Activated CD4-positive, alpha-beta T cell treated with anti-CD3 and anti-CD28 coated beads for 48 hours (primary cell): ENCODE measurements at places on chromosomes 16 and 17.

GRCh38 chr16:73383195-73383987, 335.5 kb upstream of the ZFHX3 start:
- DNase-seq: no peak

GRCh38 chr17:49515196-49515770, 20.2 kb downstream of the NGFR start:
- DNase-seq: no peak

- no peak for DNase-seq
Measured at GRCh38 chr17:2995377-2995776, 68.0 kb downstream of the OR1D5 start.

DNA sequence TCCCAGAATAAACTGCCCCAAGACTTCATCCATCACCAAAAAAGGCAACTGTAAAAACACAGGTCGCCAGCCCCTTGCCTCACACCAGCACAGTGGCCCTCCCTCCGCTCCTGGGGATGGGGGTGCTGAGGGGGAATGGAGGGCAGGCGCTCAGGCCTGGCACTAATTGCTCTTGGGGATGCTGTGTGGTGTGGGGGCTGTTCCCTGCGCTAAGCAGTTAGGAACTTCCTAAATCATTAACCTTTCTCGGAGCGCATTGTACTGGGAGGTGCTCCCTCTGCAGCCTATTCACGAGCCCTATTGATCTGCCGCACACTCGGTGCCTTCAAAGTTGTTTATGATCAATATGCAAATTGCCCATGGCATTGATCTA, 199.9 kb downstream of the ZFHX3 start:
- DNase-seq: no peak

GRCh38 chr17:33142705-33143299, 150.3 kb downstream of the ASIC2 start:
- DNase-seq: peak; percentile 27

- DNase-seq: no peak
Measured at GRCh38 chr17:60599220-60599619, 773 bp upstream of the PPM1D start.

DNA sequence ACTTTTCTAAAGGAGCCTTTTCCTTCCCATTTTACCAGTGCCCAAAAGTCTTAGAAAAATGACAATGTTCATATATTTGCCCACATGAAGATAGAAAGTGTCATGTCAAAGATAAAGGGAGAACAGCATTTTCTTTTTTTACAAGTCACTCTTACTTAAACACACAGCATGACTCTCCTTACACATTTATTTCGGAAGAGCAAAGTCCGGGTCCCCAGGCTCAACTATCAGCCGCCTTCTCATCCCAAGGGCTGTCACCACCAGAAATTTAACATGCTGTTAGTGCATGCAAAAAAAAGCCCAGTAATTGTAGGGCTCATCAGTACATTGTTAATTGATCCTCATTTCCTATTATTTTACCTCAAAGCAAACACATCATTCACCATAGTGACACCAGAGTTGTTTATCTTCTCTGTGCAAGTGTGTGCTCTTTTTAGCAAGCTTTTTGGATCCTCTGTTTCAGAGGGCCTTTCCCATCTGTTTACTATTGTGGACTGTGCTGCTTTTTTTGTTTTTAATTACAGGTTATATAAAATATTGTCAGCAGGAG, 560.3 kb downstream of the WWOX start:
- no peak for DNase-seq

DNA sequence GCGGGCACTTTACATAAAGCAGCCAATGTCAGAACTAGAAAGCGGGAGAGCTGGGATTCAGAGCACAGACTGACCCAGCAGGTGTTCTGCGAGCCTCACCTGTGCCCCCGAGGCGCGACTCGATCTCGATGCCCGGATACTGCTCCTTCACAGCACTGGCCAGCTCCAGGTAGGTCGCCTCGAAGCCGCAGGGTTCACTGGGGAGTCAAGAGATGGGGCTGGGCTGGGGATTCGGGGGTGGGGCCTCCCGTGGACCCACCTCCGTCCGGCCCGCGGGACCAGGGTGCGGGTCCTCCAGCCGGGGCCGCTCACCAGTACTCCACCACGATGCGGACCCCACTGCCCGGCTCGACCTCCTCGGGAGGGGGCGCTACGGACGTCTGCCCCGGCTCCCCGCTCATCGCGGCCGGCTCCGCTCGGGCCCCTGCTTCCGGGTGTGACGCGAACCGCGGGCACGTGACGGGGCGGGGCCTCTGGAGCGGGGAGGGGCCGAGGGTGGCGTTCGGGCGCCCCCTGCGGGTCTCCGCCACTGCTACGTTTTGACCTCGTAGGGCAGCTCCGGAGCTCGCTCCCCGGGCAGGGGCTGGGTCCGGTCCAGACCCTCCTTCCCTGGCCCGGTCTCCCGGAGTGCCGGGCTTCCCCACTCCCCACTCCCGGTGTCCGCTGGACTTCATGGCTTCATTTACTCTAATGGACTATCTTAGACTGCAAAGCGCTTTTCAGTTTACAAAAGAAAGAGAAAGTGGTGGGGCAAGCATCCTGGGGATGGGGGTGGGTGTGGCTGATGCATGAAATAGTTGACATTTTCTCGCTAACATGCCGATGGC, at the start of gene MIEN1:
MIEN1 (minus strand) TSS at position 438 of the 827 bp plus-strand sequence; CDS start at position 401, 37 bp downstream.
- peak; percentile 95 for DNase-seq

DNA sequence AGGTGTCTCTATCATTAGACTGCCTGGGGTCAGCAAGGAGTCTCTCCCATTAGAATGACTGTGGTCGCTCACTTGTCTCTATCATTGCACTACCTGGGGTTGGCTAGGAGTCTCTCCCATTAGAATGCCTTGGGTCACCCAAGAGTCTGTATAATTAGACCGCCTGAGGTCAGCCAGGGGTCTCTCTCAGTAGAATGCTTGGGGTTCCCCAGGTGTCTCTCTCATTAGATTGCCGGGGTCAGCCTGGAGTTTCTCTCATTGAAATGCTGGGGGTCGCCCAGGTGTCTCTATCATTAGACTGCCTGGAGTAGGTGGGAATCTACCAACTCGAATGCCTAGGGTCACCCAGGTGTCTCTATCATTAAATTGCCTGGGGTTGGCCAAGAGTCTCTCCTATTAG, 2231.6 kb downstream of the TP53TG3F start:
- DNase-seq: no peak

- no peak for DNase-seq
Measured at GRCh38 chr16:87293990-87294389, 23.2 kb downstream of the C16orf95 start.

GRCh38 chr16:50302472-50303005, 36.2 kb downstream of the ADCY7 start:
- no peak for DNase-seq

DNA sequence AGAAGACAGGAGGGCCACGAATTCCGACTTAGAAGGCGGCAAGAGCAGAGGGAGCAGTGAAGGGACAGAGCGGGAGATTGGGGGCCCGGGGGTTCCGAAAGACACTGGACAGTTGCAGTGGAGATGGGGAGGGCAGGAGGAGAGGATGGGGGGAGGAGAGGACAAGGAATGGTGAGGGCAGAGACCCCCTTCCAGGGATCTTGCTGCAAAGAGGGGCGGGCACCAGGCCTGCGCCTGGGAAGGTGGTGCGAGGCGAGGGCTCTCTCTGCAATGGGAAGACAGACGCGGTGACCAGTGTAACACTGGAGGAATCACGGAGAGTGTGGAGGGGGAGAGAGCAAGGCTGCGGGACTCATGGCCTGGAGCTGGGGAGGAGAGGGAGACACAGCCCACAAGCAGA, 185.2 kb downstream of the RBFOX3 start:
- DNase-seq: no peak

DNA sequence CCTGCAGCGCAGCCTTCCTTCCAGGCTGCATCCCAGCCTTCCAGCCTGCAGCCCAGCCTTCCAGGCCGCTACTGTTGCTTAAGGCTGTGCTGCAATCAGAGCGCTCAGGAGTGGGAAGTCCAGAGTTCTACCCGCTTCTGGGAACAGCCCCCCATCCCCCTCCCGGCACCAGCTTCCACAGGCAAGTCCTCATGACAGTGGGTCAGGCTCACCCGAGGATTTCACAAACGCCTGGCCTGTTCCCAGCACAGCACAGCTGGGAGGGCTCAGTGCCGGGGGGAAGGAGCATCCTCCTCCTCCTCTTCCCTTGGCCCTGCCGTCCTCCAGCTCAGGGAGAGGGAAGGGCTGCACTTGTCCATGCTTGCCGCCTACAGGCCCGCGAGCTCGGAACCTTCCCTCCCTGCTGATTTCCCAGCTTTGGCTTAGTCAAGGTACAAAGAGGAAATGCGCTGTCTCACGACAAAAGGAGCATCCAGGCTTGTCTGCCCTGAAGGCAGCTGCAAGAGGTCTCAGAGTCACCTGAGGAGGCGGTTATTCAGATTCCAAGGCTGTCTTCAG, 8.3 kb downstream of the SOCS3 start:
- DNase-seq: no peak

- DNase-seq: no peak
Measured at GRCh38 chr17:55321427-55322060, 56.8 kb downstream of the HLF start.

DNA sequence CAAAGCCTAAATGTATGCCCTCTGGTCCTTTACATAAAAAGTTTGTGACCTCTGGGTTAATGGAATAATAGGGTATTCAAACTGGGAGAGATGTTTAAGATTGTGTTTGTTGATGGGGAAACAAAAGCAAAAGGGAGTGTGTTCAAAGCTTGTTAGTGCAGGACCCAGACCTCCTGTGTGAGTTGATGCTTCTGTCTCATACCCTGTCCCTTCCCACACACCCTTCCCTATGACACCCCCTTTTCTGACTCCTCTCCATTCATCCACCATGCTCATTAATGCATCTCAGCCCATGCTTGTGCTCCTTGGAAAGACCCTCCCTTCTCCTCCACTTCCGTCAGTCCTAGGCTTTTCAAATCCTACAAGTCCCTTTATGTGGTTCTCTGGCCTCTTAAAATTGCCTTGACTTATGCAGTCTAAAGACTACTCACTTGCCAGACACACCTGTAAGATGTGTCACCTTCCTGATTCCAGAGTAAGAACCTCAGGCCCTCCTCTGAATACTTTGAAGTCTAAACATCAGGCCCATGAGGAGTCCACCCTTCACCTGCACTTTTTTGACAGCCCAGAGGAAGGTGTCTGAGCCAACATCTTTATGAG, 128.0 kb upstream of the CACNG5 start:
- no peak for DNase-seq

DNA sequence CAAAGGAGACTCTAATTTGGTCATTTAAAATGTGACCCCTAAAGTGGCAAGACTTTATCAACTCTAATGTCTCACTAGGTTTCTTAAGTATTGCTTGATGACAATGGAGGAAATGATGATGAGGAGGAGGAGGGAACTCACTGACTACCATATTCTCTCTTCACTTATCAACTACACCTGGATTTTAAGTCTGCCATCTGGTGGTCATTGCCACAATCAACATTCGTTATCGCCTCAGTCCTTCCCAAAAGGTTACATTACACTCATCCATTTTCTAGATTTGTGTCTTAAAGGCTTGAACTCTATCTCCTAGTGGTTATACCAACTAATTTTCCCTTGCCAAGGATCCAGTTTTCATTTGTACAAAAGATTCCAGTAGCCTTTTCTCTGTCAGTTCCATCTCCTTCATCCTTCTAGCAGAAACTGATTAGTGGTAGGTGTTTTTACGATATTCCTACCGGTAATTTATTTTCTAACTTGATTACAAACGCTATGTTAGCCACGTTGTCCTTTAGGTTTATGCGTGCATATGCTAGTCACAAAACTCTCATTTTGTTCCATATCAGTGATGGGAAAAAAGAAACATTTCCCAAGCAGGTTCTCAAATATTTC, 114.6 kb upstream of the NOG start:
- peak; percentile 14 for DNase-seq

GRCh38 chr17:27747462-27748359, 52.6 kb downstream of the NOS2 start:
- DNase-seq: no peak

DNA sequence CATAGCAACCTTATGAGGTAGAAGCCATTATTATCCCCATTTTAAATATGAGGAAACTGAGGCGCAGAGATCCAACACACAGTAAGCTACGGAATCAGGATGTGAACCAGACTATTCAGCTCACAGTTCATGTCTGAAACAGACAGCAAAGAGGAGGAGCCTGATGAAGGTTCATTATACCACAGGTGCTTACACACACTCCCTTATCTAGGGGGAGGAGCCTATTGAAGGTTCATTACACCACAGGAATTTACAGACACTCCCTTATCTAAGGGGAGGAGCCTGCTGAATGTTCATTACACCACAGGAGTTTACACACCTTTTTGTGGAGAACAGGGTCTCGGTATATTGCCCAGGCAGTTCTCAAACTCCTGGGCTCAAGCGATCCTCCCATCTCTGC, 21.9 kb downstream of the C16orf95 start:
- no peak for DNase-seq

DNA sequence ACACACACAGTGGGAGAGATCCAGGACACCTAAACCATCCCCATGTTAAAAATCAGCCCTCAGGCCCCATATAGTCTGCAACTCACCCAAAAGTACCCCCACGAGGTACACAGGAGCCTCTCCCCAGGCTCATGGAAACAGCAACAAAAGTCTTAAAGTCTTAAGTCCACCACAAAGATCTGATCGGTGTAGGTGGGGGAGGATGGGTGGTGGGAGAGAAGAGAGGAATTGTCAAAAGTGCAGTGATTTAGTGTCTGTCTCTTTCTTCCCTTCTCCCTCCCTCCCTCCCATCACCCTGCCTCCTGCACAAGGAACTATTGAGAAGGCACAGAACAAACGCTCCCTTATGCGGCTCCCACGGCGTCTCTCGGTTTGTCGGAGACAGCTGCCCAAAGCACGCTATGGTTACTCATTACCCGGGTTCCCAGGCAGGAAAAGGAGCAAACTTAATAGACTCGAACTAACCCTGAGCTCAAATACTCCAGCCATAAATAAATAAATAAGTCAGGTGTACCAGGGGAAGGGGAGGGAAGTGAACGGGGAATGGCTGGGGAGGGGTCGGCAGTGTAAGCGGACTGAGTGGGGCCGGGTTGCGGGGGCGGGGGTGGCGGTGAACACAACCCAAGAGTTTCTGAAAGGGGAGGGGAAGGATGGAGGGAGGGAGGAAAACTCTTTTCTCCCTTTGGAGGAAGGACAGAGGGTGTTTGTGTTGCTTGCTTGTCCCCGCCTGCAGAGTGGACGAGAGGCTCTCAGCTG, 477.4 kb downstream of the SLC39A11 start:
- no peak for DNase-seq

- no peak for DNase-seq
Measured at GRCh38 chr17:39569126-39569525, 38.6 kb downstream of the NEUROD2 start.

DNA sequence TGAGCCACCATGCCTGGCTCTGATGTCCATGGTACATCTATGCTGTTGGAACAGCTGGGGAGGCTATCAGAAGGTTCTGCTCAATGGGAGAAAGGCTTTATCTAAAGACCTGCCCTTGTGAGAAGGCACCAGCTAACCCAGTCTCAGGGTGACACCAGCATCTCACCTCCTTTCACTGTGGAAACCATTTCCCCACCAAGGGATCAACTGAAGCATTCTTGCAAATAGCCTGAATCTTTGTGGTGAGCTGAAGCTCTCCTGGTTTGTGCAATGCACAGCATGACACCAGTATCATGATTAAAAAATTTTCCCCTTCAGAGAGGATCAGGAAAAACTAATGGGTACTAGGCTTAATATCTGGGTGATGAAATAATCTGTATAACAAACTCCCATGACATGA, 5.1 kb downstream of the CCL18 start:
- DNase-seq: no peak

GRCh38 chr17:52105591-52105990, 52.9 kb downstream of the CA10 start:
- no peak for DNase-seq

- peak; percentile 72 for DNase-seq
Measured at GRCh38 chr16:58020628-58021521, 4.7 kb upstream of the MMP15 start.
